DMS79 (cell line): ENCODE measurements at places on chromosomes 7 and 10.

DNA sequence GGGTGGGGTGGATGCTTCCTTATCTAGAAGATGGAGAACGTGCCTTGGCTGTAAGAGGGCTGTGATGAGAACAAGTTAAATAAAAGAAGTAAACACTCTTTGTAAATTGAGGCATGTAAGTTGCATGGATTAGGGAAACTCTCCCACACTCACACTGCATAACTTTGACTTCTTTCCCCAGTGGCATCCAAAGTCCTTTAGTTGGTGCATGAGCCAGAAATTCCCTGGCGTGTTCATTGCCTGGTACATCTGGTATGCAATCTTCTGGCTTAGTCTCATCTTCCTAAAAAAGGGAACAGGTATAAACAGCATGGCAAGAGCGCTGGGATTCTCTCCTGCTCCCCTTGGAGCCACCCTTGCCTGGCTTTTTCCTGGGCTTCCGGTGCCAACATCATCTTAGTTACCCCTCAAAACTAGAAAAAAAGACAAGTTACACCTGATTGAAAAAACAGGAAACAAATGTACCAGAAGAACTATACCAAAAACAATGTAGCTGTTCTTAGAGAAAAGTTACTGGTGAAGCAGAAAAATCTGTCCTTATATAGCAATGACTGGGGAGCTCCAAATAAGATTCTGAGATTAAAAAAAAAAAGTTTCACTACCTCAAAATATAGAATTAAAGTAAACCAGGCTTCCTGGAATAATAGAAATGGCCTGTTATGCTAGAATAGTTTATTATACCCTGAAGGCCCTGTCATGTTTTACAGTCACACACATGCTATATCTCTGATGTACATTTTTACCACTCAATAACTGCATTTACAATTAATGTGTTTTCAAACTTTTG lies 9.9 kb downstream of the RP9 start:
- no peak for DNase-seq

DNA sequence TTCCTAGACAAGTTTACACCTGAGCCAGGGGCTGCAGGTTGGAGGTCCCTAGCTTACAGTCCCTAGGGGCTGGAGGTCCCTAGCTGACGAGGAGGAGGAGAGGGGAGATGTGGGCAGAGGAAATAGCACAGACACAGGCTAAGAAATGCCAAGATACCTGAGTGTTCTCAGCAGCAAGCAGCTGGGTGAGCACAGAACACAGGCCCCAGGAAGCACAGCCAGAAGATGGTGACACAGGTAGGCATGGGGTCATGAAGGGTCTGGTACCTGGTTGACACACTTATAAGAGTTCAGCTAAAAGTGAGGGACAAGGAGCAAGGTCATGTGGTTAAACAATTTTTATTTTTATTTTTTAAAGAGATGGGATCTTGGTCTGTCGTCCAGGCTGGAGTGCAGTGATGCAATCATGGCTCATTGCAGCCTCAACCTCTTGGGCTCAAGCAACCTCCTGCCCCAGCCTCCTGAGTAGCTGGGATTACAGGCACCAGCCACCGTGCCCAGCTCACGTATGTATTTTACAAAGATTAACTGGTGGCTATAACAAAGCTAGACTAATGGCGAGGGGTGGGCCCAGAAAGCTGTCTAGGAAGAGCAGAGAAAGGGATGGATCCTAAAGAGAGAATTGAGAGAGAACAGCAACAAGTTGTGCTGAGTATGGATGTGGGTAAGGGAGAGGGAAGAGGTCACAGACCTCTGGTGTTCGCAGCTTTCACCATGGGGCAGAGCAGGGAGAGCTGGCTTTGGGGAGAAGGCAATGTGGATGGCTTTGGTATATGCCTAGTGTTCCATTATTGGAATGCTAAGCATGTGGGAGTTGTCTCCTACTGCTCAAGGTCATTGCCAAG lies 140.3 kb upstream of the KLF14 start:
- DNase-seq: no peak

DNA sequence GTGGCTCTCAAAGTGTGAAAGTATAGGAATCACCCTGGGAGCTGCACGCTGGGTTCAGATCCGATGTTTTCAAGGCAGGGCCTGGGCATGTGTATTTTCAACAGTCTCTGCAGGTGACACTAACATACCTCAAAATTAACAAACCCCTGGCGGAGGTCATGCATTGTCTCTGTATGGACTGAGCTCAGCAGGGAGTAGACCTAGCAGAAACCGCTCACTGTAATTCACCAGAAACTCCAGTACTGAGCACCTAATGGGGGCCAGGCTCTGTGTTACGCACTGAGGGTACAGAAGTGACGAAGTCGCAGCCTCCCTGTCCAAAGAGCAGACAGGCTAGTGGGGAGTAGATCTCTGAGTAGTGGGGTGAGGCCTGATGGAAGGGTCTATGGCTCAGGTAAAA lies 5.6 kb downstream of the STRA8 start:
- no peak for DNase-seq

DNA sequence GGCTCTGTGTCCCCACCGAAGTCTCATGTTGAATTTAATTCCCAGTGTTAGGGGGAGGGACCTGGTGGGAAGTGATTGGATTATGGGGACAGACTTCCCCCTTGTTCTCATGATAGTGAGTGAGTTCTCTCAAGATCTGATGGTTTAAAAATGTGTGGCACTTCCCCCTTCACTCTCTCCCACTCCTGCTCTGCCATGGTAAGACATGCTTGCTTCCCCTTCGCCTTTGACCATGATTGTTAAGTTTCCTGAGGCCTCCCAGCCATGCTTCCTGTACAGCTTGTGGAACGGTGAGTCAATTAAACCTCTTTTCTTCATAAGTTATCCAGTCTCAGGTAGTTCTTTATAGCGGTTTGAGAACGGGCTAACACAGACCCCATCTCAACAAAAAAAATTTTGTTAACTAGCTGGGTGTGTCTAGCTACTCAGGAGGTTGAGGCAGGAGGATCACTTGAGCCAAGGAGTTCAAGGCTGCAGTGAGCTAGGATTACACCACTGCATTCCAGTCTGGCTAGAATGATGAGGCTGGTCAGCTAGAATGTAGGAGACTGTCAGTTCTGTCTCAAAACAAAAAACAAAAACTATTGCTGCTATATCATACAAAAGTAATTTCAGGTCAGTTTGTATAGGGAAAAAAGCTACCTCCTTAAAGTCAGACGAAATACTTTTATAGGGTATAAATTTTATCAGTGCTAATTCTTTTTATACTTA lies 57.7 kb downstream of the ATAD1 start:
- DNase-seq: no peak

- DNase-seq: no peak
Measured at GRCh38 chr10:116772909-116773705, 30.7 kb upstream of the HSPA12A start.

- DNase-seq: no peak
Measured at GRCh38 chr10:25455980-25456567, 281.3 kb downstream of the GPR158 start.

- DNase-seq: peak; percentile 43
Measured at GRCh38 chr7:68925241-68925640, 673.0 kb upstream of the AUTS2 start.
